ENCODE measurements at places on chromosomes 11 and 22. TPM values are rescaled to one million over a fixed set of nuclear protein-coding genes. Genes with fewer than 3 reads are reported as not detected.
A peak's percentile ranks its signal among the peaks of the same experiment; 100 is the strongest.

DNA sequence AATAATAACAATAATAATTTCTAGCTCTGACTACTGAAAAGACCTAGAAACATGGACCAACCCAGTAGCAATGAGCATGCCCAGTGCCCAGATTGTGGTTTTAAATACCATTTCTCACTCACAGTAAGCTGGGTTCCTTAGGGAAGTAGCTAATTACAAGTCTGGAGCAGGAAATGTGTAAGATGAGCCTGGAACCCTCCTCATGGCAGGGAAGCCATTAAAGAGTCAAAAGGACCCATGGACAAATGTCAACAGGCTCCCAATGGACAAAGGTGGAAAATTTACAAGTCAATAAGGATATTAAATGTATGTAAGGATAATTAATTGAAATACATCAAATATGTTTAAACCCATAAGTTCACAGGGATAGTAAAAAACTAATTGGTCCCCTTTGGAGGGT is 10.6 kb upstream of the CSNK2A3 start:
- no peaks in the 10 kb centered on the region for H3K36me3 ChIP-seq
- H3K27ac ChIP-seq = no peak overlapping the region
- no peak for DNase-seq

- DNase-seq = no peak
- peaks cover 18% of the 10 kb centered on the region for H3K4me1 ChIP-seq
Observed at GRCh38 chr11:122882189-122882856, at the start of gene JHY. TSS of gene JHY (plus strand) at chr11:122882759. CDS start at chr11:122885850, 3,091 bp downstream.

DNA sequence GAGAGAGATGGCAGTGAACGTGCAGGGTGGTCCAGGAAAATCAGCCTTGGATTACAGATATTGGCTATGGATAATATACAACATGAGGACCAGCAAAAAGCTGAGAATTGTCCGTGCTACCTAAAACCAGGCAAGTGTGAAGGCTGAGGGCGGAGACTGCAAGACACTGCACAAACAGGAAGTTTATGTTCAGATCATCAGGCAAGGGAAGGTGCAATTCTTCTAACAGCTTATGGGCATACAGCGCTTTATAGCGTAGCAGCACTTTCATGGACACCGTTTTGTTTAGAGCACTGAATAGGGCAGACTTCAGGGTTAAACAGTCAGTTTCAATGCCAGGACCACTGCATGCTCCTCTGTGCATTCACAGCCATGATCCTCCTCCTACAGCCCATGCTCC is 93.1 kb upstream of the TMEM45B start:
- H3K36me3 ChIP-seq = no peaks in the 10 kb centered on the region
- H3K27ac ChIP-seq = no peak overlapping the region
- H3K27me3 ChIP-seq = no peaks in the 10 kb centered on the region
- no peak for DNase-seq

- H3K27me3 ChIP-seq = peaks cover 16% of the 10 kb centered on the region
- H3K27ac ChIP-seq = no peak overlapping the region
- no peak overlapping the region for H3K4me3 ChIP-seq
Observed at GRCh38 chr11:44946263-44946662, 4.4 kb downstream of the TP53I11 start.

- H3K27me3 ChIP-seq = peaks cover 73% of the 10 kb centered on the region
- H3K4me3 ChIP-seq = peak overlapping the region; percentile 48
- H3K27ac ChIP-seq = no peak overlapping the region
- H3K36me3 ChIP-seq = no peaks in the 10 kb centered on the region
Observed at GRCh38 chr22:29071261-29072045, 1.4 kb upstream of the KREMEN1 start.

- DNase-seq = no peak
- no peaks in the 10 kb centered on the region for H3K27me3 ChIP-seq
- H3K36me3 ChIP-seq = no peaks in the 10 kb centered on the region
- H3K4me1 ChIP-seq = no peaks in the 10 kb centered on the region
- H3K4me3 ChIP-seq = no peak overlapping the region
Observed at GRCh38 chr11:90343673-90344072, 120.8 kb upstream of the CHORDC1 start.

DNA sequence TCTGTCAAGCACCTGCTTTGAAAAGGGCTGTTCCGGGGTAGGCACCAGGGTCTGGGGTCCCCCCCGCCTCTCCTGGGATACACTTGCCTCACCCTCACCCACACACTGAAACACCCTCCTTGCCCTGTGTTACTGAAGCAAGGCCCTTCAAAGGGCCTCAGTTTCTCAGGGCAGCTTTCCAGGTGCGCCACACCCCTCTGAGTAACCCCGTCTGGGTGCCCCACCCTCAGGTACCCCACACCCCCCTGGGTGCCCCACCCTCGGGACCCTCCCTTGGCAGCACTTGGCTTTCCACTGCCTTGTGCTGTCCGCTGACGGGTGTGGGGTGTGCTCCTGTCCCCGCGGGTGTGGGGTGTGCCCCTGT is 413.6 kb downstream of the TBC1D22A start:
- H3K4me3 ChIP-seq = no peak overlapping the region
- no peak for DNase-seq
- H3K27ac ChIP-seq = no peak overlapping the region
- no peaks in the 10 kb centered on the region for H3K4me1 ChIP-seq

DNA sequence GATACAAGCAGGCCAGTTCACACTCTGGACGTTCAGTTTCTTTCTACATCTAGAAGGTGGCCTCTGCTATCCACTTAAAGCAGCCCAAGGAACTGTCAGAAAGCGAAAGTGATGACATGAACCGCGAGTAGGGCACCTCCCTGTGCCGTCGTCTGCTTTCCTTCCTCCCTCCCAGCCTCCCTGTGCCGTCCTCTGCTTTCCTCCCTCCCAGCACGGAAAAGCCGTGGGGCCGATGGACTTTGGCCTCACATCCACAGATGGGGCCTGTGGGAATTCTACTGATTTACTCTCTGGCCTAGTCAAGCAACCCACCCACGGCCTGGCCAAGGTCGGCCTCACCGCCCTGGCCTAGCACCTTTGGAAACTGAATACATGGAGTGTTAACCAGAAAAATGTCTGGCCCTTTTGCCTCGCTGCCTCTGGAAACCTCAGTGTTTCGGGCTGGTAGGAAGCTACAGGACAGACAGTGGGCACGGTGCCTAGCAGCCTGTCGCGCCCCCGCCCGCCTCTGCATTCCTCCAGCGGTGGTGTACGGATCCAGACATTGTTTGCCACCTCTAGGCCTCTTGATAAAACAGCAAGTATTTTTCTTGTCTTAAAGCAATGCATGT is 14.2 kb downstream of the PEX26 start:
- peaks cover 7% of the 10 kb centered on the region for H3K4me1 ChIP-seq
- H3K27ac ChIP-seq = peak overlapping the region; percentile 63
- peaks cover 59% of the 10 kb centered on the region for H3K36me3 ChIP-seq
- no peak for DNase-seq
- no peaks in the 10 kb centered on the region for H3K27me3 ChIP-seq

DNA sequence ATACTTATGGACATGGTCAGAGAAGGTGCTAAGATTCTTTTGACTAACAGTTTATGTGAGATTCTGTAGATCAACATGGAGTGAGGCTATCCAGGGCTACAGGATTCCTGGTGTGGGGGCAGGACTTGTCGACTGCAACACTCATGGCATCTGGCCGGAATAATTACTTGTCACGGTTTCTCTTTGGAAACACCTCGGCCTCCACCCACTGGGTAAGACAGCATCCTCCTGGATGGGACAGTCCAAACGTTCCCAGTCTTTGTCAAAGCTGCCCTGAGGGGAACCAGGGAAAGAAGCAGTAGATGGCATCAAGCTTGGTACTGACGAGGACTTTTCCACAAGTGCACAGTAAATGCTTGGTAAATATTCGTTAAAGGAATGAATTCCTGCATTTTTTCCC is 762.8 kb downstream of the BRD1 start:
- no peaks in the 10 kb centered on the region for H3K27me3 ChIP-seq
- no peaks in the 10 kb centered on the region for H3K36me3 ChIP-seq
- H3K27ac ChIP-seq = no peak overlapping the region
- H3K4me3 ChIP-seq = no peak overlapping the region
- DNase-seq = no peak

DNA sequence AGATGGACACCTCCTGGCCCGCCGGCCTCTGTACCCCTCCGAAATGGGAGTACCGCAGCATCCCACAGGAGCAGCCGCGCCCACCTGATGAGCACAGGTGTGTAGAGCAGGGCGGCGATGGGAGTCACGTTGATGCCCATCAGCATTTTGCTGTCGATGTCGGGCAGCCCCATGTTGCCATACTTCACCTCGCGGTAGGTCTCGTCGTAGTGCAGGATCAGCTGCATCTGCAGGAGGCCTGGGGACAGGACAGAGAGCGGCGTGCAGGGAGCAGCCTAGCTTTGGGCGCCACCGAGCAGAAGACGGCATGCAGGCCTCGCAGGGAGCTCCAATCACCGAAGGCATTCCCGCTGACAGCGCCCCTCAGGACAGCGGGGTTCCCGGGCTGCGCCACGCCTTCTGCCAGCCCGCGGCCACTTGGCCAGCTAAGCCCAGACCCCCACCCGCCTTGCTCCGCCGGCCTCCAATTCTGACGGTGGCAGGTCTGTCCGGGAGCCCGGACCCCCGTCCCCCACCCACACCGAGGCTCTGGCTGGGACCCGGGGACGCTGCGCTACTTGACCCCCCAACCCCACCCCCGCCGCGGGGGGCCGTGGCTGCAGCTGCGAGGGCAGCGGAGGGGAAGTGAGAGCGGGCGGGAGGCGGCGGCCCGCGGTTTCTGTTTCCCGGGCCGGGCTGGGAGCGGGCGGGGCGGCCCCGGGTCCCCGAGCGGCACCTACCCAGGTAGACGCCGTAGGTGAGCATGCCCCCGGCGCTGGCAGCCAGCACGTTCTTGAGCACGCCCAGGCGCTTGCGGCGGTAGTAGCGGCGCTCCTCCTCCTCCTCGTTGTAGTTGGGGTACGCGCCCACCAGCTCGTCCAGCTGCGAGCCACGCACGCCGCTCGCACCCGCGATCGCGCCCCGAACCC is 705 bp downstream of the UNC93B1 start:
- no peaks in the 10 kb centered on the region for H3K27me3 ChIP-seq
- H3K27ac ChIP-seq = peak overlapping the region; percentile 63
- DNase-seq = peak; percentile 62

DNA sequence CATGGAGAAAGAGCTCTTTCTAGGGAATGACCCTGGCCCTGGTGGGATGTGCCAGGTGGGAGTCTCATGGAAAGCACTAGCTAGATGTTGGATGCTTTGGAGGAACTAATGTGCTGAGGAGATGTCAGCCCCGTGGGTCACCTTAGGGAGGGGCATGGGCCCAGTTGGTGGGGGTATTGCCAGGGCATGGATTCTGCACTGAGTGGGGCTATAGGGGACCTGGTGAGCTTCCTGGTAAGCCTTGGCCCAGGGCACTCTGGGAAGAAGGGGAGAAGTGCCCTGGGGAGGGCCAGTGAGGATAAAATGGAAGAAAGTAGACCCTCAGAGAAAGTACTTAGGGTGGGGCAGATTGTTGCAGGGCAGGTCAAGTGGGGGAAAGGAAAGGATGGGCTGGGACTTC is 65.2 kb upstream of the SORL1-AS1 start:
- H3K4me3 ChIP-seq = no peak overlapping the region
- no peak for DNase-seq
- no peaks in the 10 kb centered on the region for H3K27me3 ChIP-seq
- peaks cover 80% of the 10 kb centered on the region for H3K36me3 ChIP-seq
- peak overlapping the region; percentile 47 for H3K27ac ChIP-seq

DNA sequence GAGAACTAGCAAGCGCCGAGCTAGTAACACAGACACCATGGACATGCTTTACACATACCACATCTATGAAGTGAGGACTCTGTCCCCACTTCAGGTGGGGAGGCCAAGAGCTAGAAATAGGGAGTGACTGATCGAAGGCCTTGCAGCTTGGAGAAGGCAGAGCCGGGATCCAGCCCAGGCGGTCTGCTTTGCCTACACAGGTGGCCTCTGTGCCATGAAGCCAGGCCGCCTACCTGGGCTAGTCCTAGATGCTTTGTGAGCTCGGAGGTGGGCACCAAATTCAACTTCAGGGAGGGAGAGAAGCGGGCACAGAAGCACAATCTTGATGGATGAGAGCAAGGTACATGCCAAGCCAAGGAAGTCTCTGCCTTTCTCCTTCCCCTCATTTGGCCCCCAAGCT is 117.2 kb downstream of the TIMP3 start:
- no peaks in the 10 kb centered on the region for H3K27me3 ChIP-seq
- H3K4me1 ChIP-seq = no peaks in the 10 kb centered on the region
- no peak overlapping the region for H3K4me3 ChIP-seq
- H3K27ac ChIP-seq = no peak overlapping the region
- DNase-seq = no peak
- no peaks in the 10 kb centered on the region for H3K36me3 ChIP-seq

DNA sequence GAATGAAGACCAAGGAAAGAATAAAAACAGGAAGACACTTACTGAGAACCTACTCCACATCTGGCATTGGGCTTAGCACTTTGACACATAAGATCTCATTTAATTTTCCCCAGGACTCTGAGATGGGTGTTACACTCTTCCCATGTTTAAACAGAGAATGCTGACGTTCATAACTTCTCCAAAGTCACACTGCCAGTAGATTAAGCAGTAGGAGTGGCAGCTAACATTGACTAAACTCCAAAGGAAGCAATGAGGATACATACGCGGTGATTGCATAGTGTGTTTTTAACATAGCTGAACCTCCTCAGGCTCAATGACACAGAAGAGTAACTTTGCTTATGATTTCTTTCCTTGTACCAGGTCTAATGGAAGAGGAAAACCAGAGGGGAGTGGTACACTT is 14.5 kb upstream of the OR10V1 start:
- H3K27ac ChIP-seq = no peak overlapping the region
- H3K36me3 ChIP-seq = peaks cover 3% of the 10 kb centered on the region
- H3K4me3 ChIP-seq = no peak overlapping the region
- no peak for DNase-seq
- H3K4me1 ChIP-seq = peaks cover 17% of the 10 kb centered on the region
- H3K27me3 ChIP-seq = peaks cover 6% of the 10 kb centered on the region

DNA sequence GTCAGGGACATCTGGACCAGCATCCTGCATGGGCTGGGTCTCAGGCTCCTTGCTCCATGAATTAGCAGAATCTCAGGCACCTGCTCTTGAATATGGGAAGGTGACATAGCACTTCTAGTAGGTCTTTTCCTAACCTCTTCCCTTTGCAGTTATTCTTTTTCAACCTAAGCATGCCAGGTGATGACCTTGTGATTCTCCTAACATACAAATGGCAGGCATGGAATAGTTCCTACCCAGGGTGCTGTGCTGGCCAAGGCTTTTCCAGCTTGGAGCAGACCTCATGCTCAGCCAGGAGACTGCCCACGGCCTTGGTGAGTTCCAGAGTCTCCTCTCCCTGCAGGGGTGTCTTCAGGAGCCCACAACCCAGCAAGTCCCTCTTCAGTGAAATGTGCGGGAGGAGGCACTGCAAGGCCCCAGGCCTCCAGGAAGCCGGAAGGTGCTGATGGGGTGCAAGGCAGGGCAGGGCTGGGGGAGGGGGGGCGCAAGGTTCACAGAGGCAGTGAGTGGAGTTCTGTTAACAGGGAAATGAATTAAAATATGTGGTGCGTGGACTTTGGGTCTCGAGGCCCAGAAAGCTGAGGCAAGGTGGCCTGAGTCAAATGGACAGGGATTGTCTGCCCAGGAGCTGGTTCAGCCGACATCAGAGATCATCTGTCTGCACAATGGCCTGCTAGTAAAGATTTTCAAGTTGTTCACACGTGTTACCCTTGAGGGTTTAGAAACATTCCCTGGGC is 75.9 kb upstream of the SEPTIN5 start:
- H3K36me3 ChIP-seq = no peaks in the 10 kb centered on the region
- no peak overlapping the region for H3K4me3 ChIP-seq
- H3K27ac ChIP-seq = no peak overlapping the region

GRCh38 chr22:48669986-48670716 is 1157.5 kb downstream of the BRD1 start:
- H3K4me1 ChIP-seq = no peaks in the 10 kb centered on the region
- H3K27me3 ChIP-seq = no peaks in the 10 kb centered on the region
- H3K27ac ChIP-seq = no peak overlapping the region

The KCNQ1 gene
- total RNA-seq = 20.4 TPM

The OR2D2 gene
- total RNA-seq = not detected

The C22orf23 gene
- not detected for total RNA-seq

The ISX gene
- not detected for total RNA-seq

The CRACR2B gene
- 18.7 TPM for total RNA-seq

The CNTF gene
- total RNA-seq = 4.2 TPM

The LRRC10B gene
- total RNA-seq = not detected

The DEPDC7 gene
- 2.8 TPM for total RNA-seq

The KCTD14 gene
- 0.47 TPM for total RNA-seq
